Amniotic stem cell (primary cell): ENCODE measurements at places on chromosomes 7 and 10.

DNA sequence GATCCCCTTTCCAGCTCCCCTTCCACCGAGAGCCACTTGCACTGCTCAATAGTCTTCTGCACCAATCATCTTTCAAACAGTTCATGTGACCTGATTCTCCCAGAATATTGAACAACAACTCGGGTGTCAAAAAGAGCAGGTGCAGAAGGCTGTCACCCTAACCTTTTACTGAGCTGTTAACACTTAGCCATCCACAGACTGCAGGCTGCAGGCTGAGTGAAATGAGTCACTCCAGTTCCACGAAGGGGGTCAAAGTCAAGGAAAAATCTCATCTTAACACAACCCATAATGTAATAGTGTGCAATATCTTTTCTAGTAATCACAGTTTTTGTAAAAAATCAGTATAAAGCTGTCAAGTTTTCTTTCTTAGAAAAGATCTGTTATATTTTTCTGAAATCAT lies 63.1 kb downstream of the MTPAP start:
- no peak for DNase-seq

GRCh38 chr7:32298408-32299132 lies 191.6 kb downstream of the LSM5 start:
- DNase-seq: no peak

- DNase-seq: no peak
Measured at GRCh38 chr7:108201766-108202165, 71.6 kb upstream of the LAMB4 start.

DNA sequence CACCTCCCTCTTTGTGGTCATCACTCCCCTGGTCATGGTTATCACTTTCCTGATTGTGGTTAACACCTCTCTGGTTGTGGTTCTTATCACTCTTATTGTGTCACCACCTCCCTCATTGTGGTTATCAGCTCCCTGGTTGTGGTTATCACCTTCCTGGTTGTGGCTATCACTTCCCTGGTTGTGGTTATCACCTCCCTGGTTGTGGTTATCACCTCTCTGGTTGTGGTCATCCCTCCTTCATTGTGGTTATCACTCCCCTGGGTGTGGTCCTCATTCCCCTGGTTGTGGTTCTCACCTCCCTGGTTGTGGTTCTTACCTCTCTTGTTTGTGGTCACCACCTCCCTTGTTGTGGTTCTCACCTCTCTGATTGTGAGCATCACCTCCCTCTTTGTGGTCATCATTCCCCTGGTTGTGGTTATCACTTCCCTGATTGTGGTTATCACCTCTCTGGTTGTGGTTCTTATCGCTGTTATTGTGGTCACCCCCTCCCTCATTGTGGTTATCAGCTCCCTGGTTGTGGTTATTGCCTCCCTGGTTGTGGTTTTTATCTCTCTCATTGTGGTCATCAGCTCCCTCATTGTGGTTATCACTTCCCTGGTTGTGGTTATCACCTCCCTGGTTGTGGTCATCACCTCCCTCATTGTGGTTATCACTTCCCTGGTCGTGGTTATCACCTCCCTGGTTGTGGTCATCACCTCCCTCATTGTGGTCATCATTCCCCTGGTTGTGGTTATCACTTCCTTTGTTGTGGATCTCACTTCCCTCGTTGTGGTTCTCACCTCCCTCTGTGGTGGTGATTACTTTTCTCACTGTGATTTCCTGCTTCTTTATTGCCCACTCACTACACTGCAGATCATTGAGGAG lies 106.7 kb downstream of the GPR26 start:
- DNase-seq: no peak

DNA sequence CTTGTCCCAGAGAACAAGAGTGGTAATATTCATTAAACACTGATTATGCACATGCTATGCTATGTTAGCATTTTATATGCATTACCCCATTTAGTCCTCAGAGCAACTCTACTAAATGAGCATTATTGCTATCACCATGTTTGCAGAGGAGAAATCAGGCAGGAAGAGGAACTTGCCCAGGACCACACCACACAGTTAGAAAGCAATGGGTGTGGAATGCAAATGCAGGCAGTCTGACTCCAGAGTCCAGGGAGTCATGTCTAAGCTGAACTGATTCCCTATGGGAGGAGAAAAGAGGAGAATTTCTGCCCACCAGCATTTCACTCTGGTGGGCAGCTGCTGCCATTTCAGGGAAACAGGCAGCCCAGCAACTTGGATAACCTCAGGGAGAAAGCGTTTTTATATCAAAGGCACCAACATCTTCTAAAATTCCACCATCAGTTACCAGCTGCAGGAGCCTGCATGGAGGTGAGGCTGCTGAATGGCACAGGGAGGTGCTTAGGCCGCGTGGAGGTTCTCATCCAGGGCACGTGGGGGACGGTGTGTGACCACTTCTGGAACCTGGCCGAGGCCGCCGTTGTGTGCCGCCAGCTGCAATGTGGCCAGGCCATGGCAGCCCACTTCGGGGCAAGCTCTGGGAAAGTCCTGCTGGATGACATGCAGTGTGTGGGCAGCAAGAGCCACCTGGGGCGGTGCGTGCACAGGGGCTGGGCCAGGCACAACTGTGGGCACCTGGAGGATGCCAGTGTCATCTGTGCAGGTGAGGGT lies 68.2 kb upstream of the C10orf120 start:
- DNase-seq: no peak

DNA sequence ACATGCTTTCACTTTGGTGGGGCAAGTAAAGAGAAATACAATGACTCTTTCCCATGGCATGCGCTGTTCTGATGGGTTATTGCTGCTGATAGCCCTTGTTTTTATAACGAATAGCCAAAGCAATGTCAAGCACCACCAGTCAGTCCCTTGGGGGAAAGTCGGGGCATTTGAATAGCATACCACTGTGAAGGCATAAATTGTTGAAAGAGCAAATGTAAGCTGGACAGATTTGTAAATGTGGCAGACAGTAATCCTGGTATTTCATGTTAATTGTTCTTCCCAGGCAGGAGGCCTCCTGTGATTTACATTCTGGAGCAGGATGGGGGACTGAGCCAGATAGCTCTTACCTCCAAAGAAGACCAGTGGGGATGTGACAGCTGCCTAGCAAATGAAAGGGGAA lies 293.3 kb downstream of the ADRA2A start:
- no peak for DNase-seq

GRCh38 chr7:79403451-79403850 lies 50.0 kb downstream of the MAGI2 start:
- no peak for DNase-seq

DNA sequence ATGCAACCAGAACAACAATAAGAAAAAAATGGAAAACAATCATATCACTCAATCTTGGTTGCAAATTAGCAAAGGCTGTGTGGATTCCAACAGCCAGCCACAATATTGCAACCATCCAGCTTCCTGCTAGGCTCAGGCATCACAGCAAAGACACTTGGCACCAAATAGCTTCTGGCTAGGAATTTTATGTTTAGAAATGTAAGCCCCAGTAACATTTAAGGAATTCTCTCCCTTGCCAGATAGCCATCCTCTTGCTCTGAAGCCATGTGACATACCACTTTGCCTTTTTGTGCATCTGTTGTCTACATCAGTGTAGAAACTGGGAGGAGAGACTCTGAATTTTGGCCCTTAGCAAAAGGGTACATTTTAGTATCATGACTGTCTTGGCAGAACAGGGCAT lies 22.2 kb downstream of the MKX start:
- no peak for DNase-seq

DNA sequence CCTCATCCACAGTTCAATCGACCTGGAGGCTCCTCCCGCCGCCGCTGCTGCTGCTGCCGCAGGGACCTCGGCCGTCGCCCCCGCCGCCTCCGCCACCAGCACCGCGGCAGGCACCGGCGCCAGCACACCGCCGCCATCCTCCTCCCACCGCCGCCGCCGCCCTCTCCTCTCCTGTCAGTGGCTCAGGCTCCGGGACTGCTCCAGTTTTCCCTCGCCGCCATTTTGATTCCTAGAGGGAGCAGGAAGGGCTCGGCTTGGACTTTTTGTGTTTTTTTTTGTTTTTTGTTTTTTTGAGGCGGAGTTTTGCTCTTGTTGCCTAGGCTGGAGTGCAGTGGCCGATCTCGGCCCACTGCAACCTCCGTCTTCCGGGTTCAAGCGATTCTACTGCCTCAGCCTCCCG lies 3.0 kb upstream of the MCM10 start:
- no peak for DNase-seq

DNA sequence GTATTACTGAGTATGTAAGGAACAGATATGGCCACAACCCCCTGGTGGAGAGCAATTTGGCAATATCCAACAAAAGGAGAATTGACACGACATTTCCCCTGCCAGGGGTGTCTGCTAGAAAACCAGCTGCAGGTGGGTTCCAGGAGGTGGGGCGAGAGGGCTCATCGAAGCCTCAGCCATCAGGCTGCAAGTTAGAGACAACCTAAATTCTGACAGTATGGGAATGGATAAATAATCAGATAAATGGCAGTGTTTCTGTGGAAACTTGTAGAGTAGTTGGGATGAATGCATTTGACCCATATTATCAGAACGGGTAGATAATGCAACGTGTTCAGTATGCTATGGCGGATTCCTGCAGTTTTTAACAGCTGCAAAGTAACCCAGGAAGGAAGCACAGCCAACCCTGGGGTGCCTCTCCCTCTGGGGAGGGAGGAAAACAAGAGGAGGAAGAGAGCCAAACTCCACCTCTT lies 3.5 kb downstream of the TMEM273 start:
- no peak for DNase-seq

- DNase-seq: no peak
Measured at GRCh38 chr10:18449611-18450026, 201.8 kb downstream of the NSUN6 start.

- no peak for DNase-seq
Measured at GRCh38 chr7:159064816-159065510, 79.7 kb downstream of the VIPR2 start.

DNA sequence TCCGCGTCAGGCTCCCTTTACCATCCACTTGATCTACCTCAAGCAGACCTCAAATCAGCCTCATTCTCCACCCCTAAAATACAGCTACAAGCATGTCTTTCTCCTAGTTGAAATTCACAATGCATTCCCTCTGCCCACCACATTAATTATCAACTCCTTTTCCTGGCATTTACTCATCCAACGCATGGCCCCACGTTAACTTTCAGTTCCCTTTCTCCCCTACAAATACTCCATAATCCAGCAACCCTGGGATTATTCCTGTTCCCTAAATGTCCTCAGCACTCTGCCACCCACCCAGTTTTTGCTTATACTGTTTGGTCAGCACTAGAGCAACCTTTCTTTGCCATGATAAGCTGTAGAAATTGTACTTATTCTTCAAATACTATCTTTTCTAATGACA lies 5.7 kb upstream of the VIM start:
- no peak for DNase-seq

GRCh38 chr10:124151466-124152095 lies 58.2 kb upstream of the CHST15 start:
- no peak for DNase-seq

DNA sequence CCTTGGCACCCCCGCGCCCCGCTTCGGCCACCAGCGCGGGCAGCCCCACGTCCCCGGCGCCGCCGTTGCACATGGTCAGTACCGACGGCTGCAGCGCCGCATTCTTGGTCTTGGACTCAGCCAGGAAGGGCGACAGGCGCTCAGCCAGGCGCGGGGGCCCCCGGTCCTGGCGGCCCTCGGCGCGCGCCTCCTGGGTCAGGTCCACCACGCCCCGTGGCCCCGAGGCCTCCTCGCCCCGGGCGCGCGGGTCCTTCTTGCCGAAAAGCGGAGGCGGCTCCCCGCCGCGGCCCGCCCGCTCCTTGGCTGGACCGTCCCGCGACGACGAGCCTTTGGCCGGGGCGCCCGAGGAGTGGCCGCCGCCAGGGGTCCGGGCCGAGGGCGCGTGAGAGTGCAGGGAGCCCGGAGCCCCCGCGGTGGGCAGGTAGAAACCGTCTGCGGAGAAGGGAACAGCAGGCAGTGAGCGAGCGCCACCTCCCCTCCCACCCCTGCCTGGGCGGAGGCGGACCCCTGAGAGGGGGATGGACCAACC lies 34.7 kb downstream of the TNRC18 start:
- no peak for DNase-seq

DNA sequence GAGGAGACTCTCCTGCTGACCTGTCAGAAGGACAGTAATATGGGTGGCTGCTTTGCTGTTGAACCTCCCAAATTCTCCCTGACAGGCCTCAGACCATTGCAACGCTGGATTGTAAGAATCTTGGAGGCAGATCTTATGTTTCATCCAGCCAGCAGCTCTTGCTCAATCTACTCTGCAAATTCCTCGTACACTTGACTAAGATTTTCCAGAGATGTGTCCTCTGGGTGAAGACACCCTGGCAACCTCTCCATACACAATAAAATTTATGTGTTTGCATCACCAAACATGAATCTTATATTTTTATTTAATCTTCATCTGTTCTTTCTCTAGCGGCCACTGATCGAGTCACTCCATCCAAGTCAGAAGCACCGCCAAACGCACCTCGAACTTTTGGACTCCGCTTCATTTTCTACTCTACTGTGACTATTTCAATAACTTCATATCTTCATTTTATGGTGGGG lies 623.1 kb downstream of the ACTR3B start:
- DNase-seq: no peak

- DNase-seq: no peak
Measured at GRCh38 chr7:28315565-28316410, 96.5 kb upstream of the CREB5 start.

- no peak for DNase-seq
Measured at GRCh38 chr10:84265418-84265817, 20.6 kb downstream of the RGR start.

- DNase-seq: no peak
Measured at GRCh38 chr7:46955531-46955930, 626.4 kb downstream of the TNS3 start.

DNA sequence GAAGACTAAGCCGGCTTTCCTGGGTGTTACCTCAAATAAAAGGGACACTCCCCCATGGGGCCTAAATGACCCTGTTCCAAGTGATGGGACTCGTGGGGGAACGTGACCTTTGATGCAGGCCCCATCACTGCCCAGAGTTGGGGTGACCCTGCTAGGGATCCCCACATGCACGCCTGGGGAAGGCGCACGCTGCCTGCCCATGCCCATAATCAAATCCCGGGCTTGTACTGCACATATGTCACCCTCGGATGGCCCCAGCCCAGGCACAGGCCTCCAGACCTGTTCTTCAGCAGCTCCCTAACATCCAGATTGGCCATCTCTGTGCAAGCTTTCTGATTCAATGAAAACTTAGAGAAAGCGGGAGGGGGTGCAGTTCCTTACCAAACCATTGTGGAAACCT lies 14.7 kb downstream of the EBF3 start:
- DNase-seq: no peak

- DNase-seq: no peak
Measured at GRCh38 chr7:80480566-80480965, 31.3 kb downstream of the GNAT3 start.

DNA sequence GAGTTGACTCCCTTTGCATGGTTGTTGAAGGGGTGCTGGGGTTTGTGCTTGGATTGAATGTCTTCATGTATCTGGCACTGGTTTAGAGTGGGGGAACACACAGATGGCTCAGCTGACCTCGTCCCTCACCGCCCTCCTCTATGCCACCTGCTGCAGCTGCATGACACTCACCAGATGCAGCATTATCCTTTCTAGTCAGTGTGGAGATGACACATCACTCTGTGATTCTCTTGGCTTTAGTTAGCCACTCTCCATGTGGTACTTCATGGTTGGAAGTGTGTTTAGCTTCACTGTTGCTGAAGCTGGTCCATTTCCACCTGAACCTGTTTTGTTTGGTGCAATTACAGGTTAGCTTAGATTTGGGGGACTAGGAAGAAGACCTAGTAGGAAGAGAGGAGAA lies 56.3 kb upstream of the BMPER start:
- DNase-seq: no peak
